CD4-positive, alpha-beta T cell treated with Interferon alpha-2 for 1 hour (primary cell): ENCODE measurements at places on chromosomes 12 and 14.
A peak's percentile ranks its signal among the peaks of the same experiment; 100 is the strongest.

- DNase-seq: no peak
Measured at GRCh38 chr12:113676547-113676946, 204.9 kb upstream of the LHX5 start.

- peak; percentile 44 for DNase-seq
Measured at GRCh38 chr12:28191051-28192048, 1.1 kb downstream of the CCDC91 start.

DNA sequence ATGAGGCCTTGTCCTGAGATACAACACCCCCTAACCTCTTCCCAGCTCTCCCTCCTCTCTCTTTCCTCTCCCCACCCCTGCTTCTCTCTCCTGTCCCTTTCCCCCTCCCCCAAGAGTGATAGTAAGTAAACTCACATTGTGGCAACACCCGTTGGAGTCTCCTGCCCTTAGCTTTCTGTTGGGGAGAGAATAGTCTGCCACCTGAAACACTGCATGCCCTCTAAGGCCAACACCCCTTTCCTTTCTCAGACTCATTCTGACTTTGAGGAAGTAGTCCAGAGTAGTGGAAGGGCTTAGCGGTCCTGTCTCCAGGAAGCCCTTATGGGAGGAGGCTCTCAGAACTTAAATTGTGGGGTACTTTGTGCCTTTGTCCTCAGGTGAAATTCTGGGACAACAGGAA lies 95.2 kb downstream of the PRKCH start:
- DNase-seq: no peak

GRCh38 chr14:53501361-53502211 lies 348.5 kb upstream of the DDHD1 start:
- DNase-seq: no peak

GRCh38 chr12:21678959-21679358 lies 21.3 kb upstream of the LDHB start:
- DNase-seq: no peak

DNA sequence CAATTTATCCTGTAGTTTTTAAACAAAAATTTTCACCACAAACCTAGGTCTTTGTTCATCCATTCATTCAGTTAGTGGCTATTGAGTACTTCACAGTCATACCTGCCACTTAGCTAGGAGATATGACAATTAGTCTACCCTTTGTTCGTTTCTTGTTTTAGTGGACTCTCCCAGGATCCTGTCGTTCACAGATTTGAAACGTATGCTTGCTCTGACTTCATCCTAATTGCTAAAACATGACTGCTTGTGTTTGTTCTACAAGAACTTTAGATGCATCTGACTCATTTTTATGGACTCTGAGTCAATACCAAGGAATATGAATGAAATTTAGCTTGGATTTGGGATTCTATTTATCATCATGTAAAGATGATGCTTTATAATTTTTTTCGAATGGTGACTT lies 69.5 kb downstream of the TBC1D30 start:
- no peak for DNase-seq

DNA sequence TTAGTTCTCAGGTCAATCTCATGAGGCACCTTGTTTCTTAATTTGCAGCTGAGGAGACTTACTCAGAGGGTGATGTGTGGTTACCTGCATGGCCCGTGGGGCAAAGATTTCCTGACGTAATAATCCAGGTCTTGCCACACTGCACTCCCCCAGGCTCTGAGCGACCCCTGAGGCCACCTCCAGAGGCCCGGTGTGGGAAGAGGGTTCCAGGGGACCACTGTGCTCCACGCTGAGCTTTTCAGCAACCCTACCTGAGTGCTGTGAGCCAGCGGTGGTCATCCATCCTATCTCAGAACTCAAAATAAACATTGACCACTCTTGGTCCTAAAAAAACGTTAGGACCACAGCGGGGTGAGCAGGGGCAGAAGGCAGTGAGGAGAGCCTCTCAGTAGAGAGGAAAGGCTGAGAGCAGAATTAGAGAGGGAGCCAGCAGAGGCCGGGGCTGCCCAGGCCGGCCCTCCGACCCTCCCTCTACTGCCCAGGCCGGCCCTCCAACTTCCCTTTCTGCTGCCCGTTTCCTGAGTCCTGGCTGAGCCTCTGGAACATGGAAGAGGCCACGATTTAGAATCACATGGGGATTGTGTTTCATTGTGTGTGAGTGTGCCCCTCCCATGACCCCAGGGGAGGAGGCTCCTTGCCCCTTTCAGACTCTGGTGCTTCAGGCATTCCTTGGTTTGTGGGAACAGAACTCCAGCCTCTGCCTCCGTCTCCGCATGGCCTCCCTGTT lies 188.2 kb upstream of the DIO3 start:
- DNase-seq: no peak

- no peak for DNase-seq
Measured at GRCh38 chr14:69845787-69846186, 33.4 kb upstream of the SMOC1 start.

GRCh38 chr12:114479831-114480230 lies 73.9 kb upstream of the TBX5 start:
- no peak for DNase-seq

DNA sequence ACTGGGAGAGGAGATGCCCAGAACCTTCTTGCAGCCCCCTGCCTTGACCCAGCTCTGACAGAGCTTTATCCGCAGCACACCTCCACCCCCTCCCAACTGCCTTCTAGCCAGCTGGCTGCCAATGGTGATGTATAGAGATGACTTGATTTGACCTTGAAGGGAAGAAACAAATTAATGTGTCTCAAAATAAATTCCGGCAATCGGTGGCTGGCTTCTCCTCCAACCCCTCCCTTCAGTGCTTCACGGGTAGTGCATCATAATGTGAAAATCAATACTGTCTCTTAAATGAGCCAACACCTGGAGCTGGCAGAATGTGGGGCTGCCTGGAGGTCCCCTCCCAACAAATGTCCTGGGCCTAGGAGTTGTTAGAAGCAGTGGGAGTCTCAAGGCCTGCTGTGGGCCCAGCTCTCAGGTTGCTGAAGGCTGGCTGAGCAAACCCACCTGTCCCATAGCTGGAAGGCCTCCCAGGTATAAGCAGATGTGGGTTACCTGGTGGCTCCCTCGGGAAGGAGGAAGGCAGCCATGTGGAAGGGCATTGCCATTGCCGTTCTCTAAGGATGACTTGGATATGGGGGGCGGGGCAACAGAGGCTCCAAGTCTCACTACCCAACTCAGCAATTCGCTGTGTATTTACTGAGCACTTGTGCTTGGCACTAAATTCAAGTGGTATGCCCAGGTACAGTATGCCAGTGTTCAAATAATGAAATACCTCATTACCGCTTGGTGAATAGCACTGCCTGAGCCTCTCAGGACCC lies 23.2 kb downstream of the HSPB8 start:
- DNase-seq: no peak

DNA sequence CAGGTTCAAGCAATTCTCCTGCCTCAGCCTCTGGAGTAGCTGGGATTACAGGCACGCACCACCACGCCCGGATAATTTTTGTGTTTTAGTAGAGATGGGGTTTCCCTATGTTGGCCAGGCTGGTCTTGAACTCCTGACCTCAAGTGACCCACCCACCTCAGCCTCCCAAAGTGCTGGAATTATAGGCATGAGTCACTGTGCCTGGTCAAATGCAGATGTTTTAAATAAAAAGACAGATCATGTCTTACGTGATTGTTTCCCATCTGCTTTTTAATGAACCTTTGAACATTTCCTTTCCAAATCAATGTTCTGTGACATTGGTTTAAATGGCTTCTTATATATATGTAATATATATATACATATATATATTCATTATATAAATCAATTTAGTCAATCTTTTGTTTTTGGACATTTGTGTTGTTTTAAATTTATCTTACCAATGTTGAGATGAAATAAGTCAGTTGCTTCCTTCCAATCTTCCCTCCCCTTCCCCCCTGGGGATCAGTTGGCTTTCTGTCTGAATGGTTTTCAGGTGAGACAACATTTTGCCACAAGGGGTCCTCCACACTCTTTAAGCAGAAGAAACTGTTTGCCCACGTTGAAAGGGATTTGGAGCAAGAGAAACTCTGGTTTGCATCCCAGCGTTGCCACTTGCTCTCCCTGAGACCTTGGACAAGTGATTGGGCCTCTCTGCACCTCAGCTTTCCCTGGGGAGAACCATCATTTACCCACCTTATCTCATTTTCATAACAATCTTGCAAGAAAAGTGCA lies 47.6 kb upstream of the RBM19 start:
- no peak for DNase-seq

DNA sequence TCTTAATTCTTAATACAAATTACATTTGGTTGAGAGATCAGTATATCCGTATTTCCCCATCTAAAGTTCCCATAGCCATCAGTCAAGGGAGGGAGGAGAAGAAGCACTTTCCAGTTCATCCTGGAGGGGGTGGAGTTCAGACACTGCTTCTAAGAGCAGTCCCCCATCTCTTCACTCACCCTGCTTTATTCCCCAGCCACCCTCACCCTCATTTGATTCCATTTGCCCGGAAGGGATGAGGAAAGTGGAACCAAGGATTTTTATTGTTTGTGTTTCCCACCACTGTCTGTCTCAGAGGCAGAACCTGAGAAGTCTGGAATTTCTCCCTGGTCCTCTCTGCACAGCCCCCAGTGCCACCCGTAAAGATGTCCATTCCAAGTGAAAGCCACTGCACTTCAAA lies 134.2 kb upstream of the HIF1A start:
- DNase-seq: no peak

DNA sequence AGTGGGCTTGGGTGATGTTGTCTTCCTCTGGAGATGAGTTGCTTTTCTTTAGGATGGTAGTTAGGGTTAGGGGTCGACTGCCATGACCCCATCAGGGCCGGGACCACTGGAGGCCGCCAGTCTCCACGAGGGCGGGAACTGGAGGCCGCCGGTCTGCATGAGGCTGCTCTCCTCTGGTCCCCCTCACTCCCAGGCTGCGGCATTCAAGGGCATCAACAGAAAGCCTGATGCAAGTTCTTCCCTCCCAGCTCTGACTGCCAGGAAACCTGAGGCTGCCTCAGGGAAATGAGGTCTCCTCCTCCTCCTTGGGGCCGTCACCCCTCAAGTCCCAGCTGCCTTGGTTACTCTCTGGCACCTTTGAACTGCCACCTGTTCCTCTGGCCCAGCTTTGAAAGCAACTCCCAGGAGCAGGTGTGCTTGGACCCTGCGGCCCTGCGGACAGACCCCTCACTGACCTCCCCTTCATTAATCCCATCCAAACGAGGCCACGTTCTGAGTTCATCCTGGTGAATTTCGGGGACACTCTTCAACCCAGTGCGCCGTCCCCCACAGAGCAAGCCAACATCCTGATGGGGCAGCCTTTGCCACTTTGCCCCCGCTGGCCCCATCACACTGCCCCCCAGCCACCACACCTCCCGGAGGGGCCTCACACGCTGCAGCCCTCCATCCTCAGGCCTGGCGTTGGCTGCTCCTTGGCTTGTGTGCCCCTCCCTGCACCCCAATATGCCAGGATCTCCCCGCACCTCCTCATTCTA lies 37.2 kb upstream of the FBRSL1 start:
- no peak for DNase-seq

DNA sequence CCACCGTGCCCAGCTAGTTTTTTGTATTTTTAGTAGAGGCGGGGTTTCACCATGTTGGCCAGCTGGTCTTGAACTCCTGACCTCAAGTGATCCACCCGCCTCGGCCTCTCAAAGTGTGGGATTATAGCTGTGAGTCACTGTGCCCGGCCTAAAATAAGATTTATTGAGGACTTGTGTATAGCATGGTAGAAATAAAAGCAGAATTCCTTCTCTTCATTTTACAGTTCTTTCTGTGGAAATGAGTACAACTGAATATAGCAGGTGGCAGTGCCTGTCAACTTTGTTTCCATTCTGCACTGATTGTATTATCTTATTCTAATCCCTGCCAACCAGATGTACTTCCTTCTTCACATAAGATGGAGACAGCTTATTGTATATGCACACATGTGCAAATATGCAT lies 41.0 kb downstream of the DIP2B start:
- no peak for DNase-seq
